ENCODE measurements at places on chromosomes 16 and 17.

DNA sequence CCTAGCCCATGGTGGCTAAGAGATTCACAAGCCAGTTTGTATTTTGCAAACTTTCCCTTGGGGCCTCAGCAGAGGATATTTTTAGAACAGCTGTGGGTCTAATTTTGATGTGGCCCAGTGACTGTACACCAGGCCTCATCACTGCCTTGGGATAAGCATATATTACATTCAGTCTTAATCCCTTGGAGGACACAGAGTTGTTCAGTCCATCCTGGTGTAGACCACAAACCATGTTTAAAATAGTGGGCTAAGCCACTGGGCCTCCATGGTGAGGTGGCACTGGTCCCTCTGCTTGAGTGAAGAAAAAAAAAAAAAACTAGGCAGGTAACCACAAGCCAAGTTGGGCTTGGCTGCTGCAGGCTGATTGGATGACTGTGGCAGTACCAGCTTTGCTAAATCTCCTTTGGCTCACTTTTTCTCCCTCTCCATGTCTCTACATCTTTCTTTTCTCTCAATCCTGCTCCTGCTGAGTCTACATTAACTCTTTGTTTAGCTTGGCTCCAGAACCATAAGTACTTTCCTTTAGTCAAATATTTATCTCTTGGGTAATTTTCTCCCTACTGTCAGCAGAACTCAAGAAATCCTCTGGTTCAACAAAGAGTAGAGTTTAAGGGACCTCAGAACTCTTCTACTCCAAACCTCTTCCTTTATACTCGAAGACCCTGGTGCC is 120.0 kb upstream of the TBX2 start:
- no peak for ATAC-seq

DNA sequence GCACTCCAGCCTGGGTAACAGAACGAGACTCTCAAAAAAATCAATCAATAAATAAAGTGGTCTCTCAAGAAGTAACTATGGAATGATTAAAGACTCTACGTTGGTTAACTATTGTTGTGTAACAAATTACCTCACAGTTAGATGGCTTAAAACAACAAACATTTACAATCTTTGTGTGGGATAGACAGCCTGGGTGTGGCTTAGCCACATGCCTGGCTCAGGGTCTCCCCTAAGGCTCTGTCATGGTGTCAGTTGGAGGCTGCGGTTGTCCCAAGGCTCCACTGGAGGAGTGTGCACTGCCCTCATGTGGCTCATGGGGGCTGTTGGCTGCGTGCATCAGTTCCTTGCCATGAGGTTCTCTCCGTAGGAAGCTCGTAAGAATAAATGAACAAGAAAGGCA is 294.5 kb downstream of the SNX29 start:
- ATAC-seq: peak; percentile 92

DNA sequence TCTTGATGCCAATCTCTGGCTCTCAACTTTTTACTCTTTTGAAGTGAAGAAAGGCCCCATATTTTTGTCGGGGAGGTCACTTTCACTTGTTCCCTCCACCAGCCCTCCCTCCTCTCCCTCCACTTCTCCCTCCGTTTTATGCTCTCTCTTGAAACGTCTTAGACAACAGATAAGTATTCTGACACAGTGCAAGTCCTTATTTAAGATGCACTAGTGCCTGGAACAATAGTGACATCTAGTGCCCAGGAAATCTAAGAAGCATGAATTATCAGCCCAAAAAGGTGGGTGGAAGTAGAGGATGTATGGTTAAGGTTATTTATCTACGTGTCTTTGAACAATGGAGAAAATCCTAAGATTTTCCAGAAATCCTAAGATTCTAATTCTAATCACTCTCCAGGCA is 17.9 kb downstream of the PSME3IP1 start:
- peak; percentile 41 for ATAC-seq

DNA sequence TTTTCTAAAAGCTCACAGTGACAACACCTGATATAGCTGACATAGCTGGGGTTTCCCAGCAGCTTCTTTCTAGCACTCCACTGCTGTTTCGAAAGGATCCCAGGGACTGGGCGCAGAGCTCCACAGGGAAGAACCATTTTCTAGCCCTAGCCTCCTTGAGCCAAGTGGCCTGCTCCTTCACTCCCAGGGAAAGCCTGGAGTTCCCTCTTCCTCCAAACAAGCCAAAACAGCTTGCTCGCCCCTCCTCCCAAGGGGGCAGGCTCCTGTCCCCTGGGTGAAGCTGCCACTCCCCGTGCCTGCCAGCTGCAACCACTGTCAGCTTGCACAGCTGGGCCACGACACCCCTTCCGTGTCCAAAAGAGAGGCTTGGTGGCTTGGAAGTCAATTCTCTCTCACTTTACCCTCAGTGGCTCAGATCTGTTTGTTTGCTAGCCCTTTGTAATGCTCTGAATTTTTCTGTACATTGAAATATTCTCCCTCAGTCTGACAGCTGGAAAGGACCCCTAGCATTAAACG is 59.8 kb downstream of the CYTH1 start:
- no peak for ATAC-seq

GRCh38 chr17:80113033-80113484 is 11.7 kb downstream of the GAA start:
- no peak for ATAC-seq

GRCh38 chr17:33387406-33387805 is 94.3 kb upstream of the ASIC2 start:
- ATAC-seq: no peak

- ATAC-seq: no peak
These were observed 3.3 kb downstream of the HNF1B start for GRCh38 chr17:37741341-37742115.

DNA sequence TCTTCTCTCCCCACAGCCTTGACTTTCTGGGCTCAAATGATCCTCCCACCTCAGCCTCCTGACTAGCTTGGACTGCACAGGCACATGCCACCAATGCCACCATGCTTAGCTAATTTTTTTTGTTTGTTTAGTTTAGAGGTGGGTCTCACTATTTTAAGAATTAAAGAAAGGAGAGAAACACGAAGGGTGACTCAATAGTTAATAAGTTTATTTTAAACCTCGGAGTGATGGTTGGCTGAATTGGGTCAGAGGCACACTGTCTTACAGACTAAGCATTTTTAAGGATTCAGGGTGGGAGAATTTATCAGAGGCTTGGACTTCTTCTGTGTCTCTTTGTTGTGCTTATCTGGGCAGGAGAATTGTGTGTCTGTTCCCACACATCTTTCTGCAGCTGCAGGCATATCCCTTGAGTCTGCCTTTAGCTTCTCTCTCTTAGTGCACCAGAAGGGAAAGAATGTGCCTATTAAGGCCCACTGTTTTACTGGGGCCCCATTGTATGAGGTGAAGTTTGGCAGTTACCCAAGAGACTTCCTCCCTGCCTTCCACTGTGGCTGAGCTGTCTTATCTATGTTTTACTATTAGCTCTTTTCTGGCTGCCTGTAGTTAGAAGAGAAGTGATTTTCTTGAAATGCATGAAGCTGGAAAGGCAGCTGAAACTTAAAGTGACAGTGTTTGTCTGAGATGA is 2172.0 kb downstream of the TP53TG3F start:
- no peak for ATAC-seq

- peak; percentile 47 for ATAC-seq
These were observed 147.0 kb downstream of the C16orf78 start for GRCh38 chr16:49520492-49521038.

DNA sequence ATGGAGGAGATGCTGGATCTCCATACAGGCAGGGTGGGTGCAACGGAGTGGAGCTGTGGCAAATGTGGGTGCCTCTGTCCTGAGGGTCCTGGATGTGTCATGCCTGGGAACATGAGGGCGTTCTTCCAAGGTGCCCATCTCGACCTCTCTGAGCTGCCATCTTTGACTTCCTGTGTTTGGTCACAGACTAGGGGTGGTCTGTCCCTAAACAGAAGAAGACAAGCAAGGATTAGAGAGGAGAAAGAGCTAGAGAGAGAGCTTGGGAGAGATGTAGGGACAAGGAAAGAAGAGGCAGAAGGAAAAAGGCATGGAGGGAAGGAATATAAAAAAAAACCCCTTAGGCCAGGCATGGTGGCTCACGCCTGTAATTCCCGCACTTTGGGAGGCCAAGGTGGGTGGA is 3.3 kb upstream of the ZG16 start:
- ATAC-seq: no peak

DNA sequence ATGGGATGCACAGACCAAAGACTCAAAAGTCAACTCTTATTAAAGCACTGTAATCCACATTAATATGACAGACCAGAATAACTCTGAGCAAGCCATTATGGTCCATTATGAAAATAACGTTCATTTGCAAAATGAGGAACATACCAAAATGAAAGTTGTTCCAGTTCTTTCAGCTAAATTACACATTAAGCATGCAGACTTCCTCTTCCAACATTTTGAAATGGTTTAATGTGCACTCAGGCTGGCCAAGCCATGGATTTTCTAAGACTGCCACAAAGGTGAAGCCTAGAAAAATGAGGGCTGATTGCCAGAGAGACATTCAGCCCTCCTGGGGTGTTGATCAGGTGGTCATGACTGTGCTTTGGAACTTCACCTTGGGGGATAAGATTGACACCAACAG is 56.7 kb upstream of the NOG start:
- no peak for ATAC-seq

- ATAC-seq: no peak
These were observed 41.5 kb upstream of the GNG13 start for GRCh38 chr16:842061-842476.

DNA sequence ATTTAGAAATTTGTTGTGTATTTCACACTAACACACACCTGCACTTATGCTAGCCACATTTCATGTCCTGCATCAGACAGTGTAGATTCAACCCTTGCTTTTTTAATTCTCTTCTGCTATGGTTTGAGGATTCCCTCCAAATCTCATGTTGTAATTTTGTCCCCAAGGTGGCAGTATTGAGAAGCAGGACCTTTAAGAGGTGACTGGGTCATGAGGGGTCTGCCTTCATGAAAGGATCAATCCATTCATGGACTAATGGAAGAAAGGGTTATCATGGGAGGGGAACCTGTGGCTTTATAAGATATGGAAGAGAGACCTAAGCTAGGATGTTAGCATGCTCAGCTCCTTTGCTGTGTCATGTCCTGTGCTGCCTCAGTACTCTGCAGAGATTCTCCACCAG is 1032.2 kb downstream of the CDH11 start:
- ATAC-seq: no peak

GRCh38 chr16:55853114-55853513 is 20.2 kb upstream of the CES1 start:
- ATAC-seq: no peak

GRCh38 chr17:73719588-73720071 is 75.4 kb upstream of the SDK2 start:
- ATAC-seq: peak; percentile 90

DNA sequence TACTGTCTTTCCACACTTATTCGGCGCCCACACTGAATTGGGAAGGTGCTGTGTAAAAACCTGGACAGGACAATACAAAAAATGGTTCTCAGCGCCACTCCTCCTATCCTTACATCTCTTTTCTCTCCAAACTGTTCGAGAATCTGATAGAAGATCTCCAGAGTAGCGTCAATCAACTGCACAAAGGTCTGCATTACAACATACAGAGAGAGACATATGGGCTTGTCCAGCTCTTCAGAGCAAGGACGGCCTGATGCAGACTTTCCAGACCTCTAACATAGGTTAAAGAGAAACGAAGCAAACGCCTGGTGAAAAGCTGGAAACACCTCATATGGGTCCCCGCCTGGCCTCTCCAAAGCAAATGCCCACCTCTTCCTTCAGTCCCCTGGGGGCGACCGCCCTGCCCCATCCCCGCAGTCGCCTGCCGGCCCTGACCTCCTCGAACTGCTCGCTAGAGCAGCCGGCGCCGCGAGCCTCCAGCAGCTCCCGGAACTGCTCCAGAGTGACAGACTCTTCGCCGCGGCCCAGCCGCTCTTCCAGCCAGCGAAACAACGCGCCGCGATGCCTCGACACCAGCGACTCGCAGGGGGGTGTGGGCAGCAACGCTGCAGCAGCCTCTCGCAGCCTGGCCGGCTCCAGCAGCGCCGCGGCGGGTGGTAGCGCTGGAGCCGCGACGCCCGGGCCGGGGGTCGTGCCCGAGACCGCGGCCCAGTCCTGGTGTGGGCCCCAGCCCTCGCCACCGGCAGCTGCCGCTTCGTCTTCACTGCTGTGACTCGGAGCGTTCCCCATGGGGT is 526 bp downstream of the ZZEF1 start:
- peak; percentile 20 for ATAC-seq

GRCh38 chr17:75834279-75834920 is 9.8 kb downstream of the UNC13D start:
- no peak for ATAC-seq

DNA sequence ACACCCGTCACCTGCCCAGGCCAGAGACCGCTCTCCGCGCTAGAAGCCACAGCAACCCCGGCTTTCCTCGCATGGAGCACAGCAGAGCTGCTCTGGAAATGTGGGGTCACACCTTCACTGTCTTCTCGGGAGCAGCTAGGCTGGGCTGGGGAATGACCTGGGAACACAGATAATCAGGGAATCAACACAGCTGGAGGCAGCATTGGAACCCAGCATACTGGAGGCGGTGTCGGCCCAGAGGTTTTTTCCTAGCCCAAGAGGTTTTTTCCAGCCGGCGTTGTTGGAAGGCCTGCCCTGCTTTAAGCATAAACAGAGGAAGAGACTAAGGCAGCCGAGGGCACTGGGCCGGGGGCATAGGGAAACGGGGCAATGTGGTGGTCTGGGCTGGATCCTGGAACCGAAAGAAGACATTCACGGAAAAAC is 791 bp upstream of the PLD6 start:
- no peak for ATAC-seq

DNA sequence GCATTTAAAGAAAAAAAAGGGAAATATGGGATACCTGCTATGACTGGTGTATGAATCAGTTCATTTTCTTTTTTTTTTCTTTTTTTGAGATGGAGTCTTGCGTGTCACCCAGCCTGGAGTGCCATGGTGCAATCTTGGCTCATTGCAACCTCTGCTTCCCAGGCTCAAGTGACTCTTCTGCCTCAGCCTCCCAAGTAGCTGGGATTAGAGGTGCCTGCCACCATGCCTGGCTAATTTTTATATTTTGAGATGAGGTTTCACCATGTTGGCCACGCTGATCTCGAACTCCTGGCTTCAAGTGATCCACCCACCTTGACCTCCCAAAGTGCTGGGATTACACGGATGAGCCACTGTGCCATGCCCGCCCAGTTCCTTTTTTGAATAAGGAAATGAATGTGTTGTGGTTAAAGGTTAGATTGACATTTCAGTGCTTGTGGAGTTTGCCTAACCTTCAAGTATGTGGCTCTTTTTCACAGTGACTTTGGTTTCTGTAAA is 7.7 kb downstream of the HAPSTR1 start:
- ATAC-seq: no peak

DNA sequence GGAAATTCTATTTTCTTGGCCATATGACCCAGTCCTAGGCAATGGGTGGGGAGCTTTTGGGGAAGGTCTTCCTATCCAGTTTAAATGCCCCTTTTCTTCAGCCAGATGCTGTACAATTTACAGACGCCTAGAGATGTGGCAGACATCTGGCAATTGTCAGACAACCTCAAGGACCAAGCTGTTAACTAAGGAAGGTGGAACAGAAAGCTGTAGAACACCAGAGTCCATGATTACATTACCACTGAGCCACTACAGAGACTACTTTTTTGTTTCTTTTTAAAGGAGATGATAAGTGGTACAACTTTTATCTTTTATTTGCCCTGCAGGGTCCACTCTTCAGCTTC is 21.1 kb upstream of the CORO6 start:
- ATAC-seq: no peak
